IMR-90 (cell line): ENCODE measurements at places on chromosomes 13 and 19. TPM values are rescaled to one million over a fixed set of nuclear protein-coding genes. Genes with fewer than 3 reads are reported as not detected.

DNA sequence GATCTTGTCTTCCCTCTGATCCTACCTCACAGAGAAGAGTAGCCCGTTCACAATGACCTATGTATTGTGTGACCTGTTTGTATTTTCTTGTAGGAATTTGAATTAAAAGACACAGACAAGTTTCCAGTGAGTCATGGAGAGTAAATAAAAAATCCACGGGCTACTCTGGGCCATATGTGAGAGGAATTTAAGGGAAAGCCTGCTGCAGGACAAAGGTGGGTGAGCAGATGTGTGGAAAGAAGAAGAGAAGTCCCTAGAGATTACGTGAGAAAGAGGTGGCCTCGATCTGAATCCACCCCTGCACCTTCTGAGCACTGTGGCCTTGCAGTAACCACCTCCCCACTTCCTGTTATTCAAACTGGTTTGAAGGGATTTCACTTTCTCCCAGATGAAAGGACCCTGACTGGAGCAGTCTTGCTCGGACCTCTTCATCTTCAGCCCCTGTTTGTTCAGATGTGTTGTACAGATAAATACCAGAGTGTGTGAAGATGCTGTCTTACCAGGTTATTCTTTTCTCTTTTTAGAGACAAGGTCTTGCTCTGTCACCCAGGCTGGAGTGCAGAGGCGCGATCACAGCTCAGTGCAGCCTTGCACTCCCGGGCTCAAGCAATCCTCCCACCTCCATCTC, 205.4 kb downstream of the PDS5B start:
- peak; percentile 35 for DNase-seq

- peak; percentile 78 for DNase-seq
Measured at GRCh38 chr13:25574437-25575411, 202.9 kb downstream of the ATP8A2 start.

Gene SIGLEC5
- polyA plus RNA-seq = not detected in 2 replicates

DNA sequence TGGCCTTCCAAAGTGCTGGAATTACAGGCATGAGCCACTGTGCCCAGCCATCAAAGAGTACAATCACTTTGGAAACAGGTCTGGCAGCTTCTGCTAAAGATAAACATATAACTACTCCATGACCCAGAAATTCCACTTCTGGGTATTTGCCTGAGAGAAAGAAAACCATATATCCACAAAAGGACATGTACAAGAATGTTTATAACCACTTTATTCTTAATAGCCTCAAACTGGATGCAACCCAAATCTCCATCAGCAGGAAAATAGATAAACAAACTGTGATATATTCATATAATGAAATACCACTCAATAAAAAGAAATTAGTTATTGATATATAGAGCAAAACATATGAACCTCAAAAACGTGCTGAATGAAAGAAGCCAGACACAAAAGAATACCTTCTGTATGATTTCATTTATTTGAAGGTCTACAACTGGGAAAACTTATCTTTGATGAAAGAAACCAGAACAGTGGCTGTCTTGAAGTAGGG, 40.5 kb downstream of the TEX26 start:
- peak; percentile 45 for DNase-seq

DNA sequence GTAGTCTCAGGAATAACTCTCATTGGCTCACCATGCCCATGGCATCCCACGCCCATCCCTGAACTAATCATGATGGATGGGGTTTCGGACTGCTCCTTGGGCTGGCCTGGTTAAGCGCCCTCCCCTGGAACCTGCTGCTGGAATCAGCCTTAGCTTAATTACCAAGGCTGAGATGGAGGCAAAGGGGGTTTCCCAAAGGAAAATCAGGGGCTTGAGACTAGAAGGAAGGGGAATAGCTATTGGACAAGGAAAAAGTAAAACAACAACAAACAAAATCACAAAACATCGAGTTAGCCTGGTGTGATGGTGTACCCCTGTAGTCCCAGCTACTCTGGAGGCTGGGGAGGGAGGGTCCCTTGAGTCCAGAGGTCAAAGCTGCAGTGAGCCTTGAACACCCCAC, 25.7 kb upstream of the SHKBP1 start:
- no peak for DNase-seq

DNA sequence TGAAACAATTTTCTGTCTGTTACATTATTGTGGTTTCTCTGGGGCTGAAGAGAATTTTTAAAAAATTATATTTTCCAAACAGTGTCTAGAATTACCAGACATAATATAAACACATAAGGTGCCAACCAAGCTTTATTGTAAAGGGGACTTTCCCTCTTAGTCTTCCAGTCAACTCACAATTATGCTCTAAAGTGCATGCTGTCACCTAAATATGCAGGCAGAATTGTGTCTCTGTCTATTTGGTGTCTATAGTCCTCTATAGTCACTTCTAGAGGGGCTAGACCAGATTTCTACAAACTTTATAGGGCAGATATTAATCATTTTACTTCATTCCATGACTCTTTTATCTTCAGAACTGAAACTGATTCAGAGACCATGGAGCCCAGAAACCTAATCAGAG, 12.8 kb downstream of the ZNF254 start:
- DNase-seq = peak; percentile 51

GRCh38 chr19:46859637-46860124, 1.1 kb upstream of the ARHGAP35 start:
- DNase-seq = peak; percentile 55

GRCh38 chr13:27926644-27927434, 7.0 kb downstream of the PDX1 start:
- no peak for DNase-seq

DNA sequence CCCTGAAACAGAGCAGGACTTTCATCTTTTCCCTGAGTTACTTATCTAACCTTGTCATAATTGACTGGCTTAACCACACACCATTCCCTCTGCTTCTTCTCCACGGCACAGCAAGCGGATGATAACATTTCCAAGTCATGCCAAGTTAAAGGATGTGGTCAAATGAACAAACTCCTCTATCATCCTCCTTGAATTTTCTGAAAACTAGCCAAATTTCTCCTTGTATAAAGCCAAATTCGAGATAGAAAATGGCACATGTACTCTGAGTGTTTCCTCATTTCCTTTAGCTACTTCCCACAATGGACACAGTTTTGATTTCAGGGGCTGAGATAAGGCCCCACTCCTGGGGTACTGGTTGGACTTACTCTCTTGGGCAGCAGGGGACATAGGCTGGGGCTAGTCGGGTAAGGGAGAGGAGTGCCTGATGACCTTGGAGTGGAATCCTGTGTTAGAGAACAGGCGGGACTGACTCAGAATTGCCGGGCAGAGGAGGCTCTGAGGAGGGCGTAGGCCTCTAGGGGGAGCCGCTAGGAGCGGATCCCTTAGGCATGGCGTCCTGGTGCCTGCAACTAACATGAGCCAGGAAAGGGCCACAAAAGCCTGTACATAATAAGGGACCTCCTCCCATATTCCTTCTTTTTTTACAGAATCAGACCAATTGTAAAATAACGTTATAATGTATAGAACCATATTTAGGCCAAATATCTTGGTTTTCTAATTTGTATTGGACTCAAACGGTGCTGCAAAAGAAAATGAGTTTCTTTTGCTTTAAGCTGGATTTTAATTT, 20.3 kb upstream of the TMTC4 start:
- DNase-seq = peak; percentile 38

Gene COX6B2
- 0.19 and 0.39 TPM in 2 replicates for polyA plus RNA-seq

- DNase-seq = no peak
Measured at GRCh38 chr19:2387367-2388288, 27.6 kb downstream of the TMPRSS9 start.

DNA sequence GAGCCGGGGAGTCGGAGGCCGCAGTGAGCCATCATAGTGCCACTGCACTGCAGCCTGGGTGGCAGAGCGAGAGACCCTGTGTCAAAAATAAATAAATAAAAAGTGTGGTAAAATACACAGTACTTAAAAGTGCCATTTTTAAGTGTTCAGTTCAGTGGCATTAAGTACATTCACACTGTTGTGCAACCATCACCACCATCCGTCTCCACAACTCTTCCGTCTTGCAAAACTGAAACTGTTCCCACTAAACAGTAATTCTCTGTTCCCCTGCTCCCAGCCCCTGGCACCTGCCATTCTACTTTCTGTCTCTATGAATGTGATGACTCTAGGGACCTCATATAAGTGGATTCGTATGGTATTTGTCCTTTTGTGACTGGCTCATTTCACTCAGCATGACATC, 13.3 kb downstream of the SLC25A42 start:
- no peak for DNase-seq

DNA sequence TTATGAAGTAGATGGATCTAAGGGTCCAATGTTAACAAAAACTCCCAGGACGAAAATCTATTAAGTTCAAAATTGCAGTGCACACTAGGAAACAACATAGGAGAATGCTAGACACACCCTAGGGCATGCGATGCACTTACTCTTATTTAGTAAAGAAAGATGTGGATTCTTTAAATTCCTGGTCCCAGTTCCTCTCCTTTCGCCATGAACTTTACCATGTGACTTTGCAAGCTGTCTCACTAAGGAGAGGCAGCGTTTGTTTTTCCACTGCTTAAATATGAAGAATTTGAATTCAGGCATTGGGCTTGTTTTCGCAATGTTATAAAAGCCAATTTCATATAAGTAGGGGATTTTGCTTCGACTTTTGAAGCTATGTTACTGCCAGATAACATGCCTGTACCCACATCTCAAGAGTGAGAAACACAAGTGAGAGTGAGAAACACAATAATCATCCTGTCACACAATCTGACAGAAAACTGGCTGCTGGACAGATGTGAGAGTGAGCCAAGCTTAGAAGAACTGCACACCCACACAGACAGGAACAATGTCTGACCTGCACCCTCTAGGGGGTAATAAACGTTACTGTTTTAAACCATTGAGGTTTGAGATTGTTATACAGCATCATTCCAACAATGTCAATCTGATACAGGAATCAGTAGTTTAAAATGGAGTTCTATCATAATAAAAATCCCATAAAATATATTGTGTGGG, 1308.4 kb downstream of the SLITRK5 start:
- no peak for DNase-seq
